Endothelial cell (in vitro differentiated cells): ENCODE measurements at places on chromosomes 12 and 14.

GRCh38 chr12:93847517-93848474, 170.6 kb downstream of the CRADD start:
- H3K4me1 ChIP-seq: peaks cover 15% of the 10 kb centered on the region
- no peak for DNase-seq
- no peak overlapping the region for H3K27ac ChIP-seq
- no peaks in the 10 kb centered on the region for H3K27me3 ChIP-seq
- H3K4me3 ChIP-seq: no peak overlapping the region

DNA sequence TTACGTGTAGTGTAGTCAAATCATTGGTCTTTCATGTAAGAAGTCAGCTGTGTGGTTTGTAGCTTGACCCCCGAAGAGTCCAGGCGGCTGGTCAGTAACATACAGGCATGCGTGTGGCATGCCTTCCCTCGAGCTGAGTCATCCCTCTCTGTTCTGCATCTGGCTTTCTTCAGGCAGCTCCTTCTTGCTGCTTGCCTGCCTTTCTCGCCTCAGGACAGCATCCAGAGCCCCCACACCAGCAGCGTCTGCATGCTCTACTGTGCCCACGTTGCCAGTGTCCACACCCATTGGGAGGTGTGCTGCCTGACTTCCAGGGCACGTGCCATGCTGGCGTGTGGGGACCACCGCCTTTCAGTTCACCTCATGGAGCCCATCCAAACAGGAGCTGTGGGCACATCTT, 96.8 kb downstream of the EP400 start:
- H3K4me1 ChIP-seq: peaks cover 20% of the 10 kb centered on the region
- DNase-seq: no peak
- H3K36me3 ChIP-seq: peaks cover 58% of the 10 kb centered on the region
- peak overlapping the region; percentile 32 for H3K4me3 ChIP-seq
- H3K27ac ChIP-seq: peak overlapping the region; percentile 3

GRCh38 chr14:22847661-22848341, 11.4 kb downstream of the MMP14 start:
- H3K4me3 ChIP-seq: peak overlapping the region; percentile 37
- DNase-seq: no peak
- H3K4me1 ChIP-seq: peaks cover 48% of the 10 kb centered on the region
- peak overlapping the region; percentile 82 for H3K27ac ChIP-seq
- H3K36me3 ChIP-seq: peaks cover 34% of the 10 kb centered on the region

- peaks cover 27% of the 10 kb centered on the region for H3K36me3 ChIP-seq
- peaks cover 1% of the 10 kb centered on the region for H3K27me3 ChIP-seq
- H3K4me3 ChIP-seq: no peak overlapping the region
- DNase-seq: no peak
These were observed 13.9 kb downstream of the COPZ1 start for GRCh38 chr12:54338698-54339296.

DNA sequence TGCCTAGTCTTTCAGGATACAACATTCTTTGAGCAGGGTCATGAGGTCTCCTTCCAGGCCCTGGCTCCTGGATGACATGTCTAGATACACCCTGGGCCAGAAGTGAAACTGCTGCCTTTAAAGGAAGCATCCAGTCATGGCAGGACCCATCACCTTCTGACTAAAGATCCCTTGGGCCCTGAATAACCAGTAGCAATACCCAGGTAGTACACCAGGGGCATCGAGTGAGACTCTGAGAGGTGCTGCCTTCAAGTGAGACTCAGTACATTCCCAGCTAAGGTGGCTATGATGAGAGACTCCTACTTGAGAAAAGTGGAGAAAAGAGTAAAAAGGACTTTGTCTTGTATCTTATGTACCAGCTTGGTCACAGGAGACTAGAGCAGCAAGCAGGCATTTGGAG, 23.5 kb downstream of the OR6C68 start:
- H3K27me3 ChIP-seq: no peaks in the 10 kb centered on the region
- H3K36me3 ChIP-seq: no peaks in the 10 kb centered on the region
- no peak overlapping the region for H3K27ac ChIP-seq
- no peaks in the 10 kb centered on the region for H3K4me1 ChIP-seq
- no peak for DNase-seq

DNA sequence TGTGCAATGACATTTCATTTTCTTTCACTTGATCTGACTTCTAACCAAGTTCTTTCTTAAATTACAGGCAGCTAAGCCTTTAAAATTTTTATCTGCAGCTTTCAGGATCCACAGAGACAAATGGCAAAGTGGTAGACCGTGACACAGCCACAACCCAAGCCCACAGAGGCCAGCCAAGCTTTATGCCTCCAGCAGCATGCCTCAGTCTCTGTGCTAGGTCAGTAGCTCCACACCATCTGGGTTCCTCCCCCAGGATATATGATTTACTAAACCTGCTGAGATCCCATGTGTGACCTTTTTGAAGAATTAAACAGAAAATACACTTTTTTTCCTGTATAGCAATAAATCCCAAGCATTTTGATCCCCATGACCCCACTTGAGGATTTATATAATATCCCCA, 290.4 kb upstream of the CAND1 start:
- H3K4me3 ChIP-seq: no peak overlapping the region
- DNase-seq: no peak
- H3K36me3 ChIP-seq: no peaks in the 10 kb centered on the region
- H3K27ac ChIP-seq: no peak overlapping the region
- no peaks in the 10 kb centered on the region for H3K27me3 ChIP-seq

- H3K4me1 ChIP-seq: no peaks in the 10 kb centered on the region
- no peaks in the 10 kb centered on the region for H3K36me3 ChIP-seq
- H3K27ac ChIP-seq: no peak overlapping the region
- DNase-seq: no peak
These were observed 41.9 kb downstream of the PTGER2 start for GRCh38 chr14:52356025-52356424.

DNA sequence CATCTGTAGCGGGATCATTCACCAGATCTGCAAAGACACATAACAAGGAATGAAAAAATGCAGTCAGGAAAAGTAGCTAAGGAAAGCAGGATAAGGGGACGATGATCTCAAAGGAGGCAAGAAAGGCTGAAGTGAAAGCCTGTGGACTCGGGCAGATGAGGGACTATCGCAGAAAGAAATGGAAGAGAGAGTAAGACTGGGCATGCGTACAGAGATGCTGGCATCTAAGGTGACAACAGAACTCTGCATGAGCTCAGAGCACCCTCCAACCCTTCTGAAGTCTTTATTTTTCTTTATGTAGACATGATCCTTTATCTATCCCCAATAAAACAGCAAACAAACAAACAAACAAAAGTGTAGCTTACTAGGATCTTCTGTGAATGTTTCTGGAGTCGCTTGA, 7.2 kb downstream of the MFAP5 start:
- H3K27me3 ChIP-seq: no peaks in the 10 kb centered on the region
- peaks cover 6% of the 10 kb centered on the region for H3K4me1 ChIP-seq
- H3K27ac ChIP-seq: no peak overlapping the region
- no peak overlapping the region for H3K4me3 ChIP-seq

DNA sequence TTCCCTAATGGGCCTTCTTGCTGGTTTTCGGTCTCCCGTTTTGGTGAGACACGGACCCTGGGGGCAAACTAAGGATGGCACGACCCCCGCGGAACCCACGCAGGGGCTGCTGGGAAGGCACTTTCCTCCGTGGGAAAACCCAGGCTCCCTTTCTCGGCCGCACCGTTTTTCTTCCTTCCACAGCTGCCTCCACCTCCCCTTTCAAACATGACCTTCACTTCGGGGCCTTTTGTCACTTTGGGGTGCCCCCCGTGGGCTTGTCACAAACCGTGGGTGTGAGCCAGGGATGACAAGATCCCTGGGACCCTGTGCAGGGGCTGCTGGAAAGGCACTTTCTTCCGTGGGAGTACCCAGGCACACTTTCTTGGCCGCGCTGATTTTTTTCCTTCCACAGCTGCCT, 268.7 kb downstream of the ALG10 start:
- H3K27me3 ChIP-seq: peaks cover 26% of the 10 kb centered on the region
- no peak overlapping the region for H3K27ac ChIP-seq
- peaks cover 20% of the 10 kb centered on the region for H3K36me3 ChIP-seq

DNA sequence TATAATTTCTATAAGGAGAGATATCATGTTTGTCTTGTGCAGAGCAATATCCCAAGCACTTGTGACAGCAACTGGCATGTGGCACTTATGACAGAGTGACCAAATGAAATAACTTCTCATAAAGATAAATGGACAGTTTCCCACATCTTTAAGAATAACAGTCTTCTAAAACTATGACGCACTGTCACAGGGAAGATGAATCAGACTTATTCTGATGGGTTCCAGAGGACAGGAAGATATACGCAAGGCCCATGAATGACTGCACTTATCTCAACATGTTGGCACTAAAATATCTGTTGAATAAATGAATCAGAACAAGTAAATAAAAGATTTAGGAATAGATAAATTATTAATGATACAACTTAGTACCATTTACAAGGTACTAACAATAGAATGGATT, 465.8 kb upstream of the SYT1 start:
- DNase-seq: no peak
- no peak overlapping the region for H3K27ac ChIP-seq
- H3K36me3 ChIP-seq: no peaks in the 10 kb centered on the region
- no peaks in the 10 kb centered on the region for H3K4me1 ChIP-seq

- no peaks in the 10 kb centered on the region for H3K36me3 ChIP-seq
- no peaks in the 10 kb centered on the region for H3K4me1 ChIP-seq
- no peak overlapping the region for H3K4me3 ChIP-seq
- no peak for DNase-seq
- no peak overlapping the region for H3K27ac ChIP-seq
These were observed 256.8 kb upstream of the FLRT2 start for GRCh38 chr14:85273099-85273677.

- no peak overlapping the region for H3K27ac ChIP-seq
- DNase-seq: no peak
- H3K27me3 ChIP-seq: peaks cover 6% of the 10 kb centered on the region
- peak overlapping the region; percentile 39 for H3K4me3 ChIP-seq
- peaks cover 12% of the 10 kb centered on the region for H3K36me3 ChIP-seq
These were observed 3.1 kb downstream of the MLEC start for GRCh38 chr12:120690083-120690450.

DNA sequence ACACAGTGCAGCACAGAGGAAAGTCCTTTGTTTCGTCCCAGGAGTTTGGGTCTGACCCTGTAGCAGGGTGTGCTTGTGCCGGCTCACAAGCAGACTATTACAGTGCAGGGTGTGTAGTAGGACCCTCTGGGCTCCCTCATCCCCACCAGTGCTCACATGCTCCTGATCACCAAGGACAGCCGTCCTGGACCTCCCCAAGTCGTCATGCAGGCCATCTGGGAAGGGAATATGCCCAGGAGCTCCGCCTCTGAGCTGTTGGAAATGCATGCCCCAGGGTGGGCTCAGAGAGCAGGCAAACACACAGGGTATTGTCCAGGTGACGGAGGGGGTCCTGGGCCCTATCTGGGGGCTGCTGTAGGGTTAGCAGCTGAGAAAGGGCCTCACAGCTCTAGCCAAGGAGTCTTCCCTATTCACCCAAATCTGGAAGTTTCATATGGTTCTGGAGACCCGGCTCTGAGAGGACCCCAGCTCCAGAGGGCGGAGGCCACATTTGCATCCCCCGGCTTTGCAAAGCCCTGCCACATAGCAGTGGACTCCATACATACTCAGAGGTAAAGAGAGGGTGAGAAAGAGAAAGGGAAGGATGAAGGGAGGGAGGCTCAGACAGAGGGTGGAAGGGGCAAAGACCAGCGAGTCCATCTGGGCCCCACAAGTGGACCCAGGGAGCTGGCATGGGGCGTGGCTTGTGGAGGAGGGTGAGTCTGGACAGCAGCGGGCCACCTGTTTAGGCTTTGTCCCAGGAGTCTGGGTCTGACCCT, 53.5 kb upstream of the PPP2R5C start:
- H3K36me3 ChIP-seq: peaks cover 3% of the 10 kb centered on the region
- no peak for DNase-seq
- H3K27ac ChIP-seq: no peak overlapping the region
- no peak overlapping the region for H3K4me3 ChIP-seq
- H3K4me1 ChIP-seq: peaks cover 6% of the 10 kb centered on the region

- peaks cover 47% of the 10 kb centered on the region for H3K4me1 ChIP-seq
- H3K36me3 ChIP-seq: no peaks in the 10 kb centered on the region
- H3K27ac ChIP-seq: peak within 1 kb of the TSS; percentile 96
These were observed at the start of gene FAR2 for GRCh38 chr12:29148911-29149690. Gene FAR2 (plus strand): TSS chr12:29149278. CDS start chr12:29270450, 121,172 bp downstream.
